ACHN (cell line): ENCODE measurements at places on chromosomes 16 and 17.
A peak's percentile ranks its signal among the peaks of the same experiment; 100 is the strongest.

DNA sequence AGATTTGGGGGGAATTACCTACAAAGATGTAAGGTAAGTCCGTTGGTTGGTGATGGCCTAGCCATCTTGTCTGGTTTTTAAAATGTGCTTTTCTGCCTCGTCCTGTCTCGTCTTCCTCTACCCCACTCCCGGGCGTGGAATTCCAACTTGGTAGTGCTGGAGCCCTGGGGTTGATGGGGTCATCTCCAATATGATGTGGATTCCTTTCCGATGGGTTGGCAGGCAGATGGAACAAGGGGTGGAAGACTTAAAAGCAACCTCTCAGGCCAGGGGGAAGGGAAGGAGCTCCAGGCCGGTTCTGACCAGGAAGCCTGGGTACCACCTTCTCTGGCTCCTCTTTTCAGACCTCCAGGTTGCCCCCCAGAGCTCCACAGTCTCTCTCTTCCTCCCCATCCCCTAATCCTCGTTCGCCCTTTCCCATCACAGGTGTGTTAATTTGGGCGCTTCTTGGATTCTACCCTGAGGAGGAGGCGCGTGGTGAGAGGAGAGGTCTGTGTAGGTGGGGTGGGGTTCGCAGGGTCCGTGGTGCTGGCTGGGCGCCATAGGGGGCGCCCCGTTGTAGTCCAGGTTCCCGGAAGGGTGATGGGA is 5.1 kb upstream of the HOXB2 start:
- DNase-seq, result no peak

GRCh38 chr17:65055708-65056638 is 567 bp downstream of the GNA13 start:
- DNase-seq, result peak; percentile 38

DNA sequence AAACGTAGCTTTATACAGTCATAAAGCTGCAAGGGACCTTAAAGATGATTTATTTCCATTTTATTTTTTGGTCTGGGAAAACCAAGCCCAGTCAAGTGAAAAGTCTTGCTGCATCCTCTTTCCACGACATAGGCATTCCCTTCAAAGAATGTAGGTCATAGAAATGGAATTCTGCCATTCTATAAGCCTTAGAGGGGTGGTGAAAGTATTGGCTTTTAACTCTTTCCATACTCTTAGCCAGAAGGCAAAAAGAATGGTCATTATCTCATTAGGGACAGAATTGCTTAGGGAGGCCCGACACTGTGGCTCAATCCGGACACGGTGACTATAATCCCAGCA is 7.9 kb upstream of the MSL1 start:
- peak; percentile 46 for DNase-seq

- DNase-seq, result no peak
Observed at GRCh38 chr17:34357398-34357797, 1.1 kb downstream of the CCL13 start.
